ENCODE measurements at places on chromosomes 5 and 9. TPM values are rescaled to one million over a fixed set of nuclear protein-coding genes. Genes with fewer than 3 reads are reported as not detected.

DNA sequence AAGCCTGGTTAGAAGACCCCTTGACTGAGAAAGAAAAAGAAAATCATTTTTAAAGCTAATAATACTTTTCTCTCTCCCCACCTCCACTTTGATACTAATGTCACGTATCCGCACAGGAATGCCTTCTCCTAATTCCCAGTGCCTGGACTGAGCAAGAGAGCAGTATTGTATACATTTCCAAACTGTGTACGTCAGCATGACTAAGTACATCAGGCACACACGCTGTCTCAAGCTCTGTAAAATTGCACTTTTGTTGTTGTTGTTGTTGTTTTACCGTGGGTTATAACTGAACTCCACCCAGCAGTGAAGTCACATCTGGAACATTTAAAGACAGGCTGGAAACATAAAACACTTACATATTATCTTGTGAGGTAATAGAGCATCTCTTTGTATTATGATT lies 407.6 kb downstream of the DNAH5 start:
- no peak for DNase-seq

DNA sequence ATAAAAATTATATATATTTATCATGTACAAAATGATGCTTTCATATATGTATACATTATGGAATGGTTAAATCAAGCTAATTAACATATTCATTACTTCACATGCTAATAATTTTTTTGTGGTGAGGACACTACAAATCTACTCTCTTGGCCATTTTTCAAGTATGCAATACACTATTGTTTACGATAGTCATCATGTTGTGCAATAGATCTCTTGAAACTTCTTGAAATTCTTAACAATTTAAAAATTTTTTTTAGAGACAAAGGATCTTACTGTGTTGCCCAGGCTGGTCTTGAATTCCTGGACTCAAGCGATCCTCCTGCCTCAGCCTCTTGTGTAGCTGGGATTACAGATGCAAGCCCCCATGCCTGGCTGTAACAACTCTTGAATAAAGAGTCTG lies 45.2 kb upstream of the SHOC1 start:
- no peak for DNase-seq

GRCh38 chr9:104860263-104860662 lies 67.7 kb downstream of the ABCA1 start:
- no peak for DNase-seq

- DNase-seq, result no peak
Observed at GRCh38 chr5:8355981-8356380, 487.0 kb downstream of the MTRR start.

DNA sequence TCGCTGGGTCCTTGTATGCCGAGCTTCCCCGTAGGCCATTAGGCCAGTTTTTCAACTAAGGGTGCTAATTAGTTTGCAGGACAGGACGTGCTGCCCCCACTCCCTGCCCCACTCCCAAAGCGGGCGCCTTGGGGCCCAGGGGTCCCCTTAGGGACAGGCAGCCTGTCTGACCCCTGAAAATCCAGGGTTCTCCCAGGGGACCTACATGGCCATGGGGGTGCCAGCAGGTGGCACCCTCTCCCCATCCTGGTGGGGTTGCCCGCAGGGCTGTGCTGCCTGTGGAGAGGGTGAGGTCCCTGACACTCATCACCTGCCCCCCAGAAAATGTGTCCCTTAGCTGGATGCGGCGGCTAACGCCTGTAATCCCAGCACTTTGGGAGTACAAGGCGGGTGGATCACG lies 8.5 kb upstream of the CCDC187 start:
- DNase-seq, result no peak

GRCh38 chr5:118303296-118303695 lies 685.1 kb downstream of the DTWD2 start:
- no peak for DNase-seq

GRCh38 chr9:87389936-87390335 lies 107.7 kb upstream of the DAPK1 start:
- DNase-seq, result no peak

DNA sequence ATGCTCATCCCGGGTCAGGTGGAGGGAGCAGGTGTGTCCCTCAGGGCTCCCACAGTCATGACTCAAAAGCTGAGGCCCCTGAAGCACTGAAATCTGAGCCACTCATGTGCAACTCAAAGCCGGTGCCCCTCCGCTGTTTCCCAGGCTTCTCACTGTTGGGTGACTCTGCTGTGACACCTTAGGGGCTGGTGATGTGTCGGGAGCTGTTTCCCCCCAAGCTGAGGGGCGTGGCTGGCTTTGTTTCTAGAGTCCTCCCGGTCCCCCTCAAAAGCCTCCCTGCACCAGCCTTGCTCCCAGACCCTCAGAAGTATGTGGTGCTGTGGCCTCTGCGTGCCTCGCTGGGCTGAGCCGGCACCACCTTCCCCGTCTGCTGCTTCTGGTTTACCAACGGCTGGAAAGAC lies 39.7 kb downstream of the PLPP7 start:
- no peak for DNase-seq

DNA sequence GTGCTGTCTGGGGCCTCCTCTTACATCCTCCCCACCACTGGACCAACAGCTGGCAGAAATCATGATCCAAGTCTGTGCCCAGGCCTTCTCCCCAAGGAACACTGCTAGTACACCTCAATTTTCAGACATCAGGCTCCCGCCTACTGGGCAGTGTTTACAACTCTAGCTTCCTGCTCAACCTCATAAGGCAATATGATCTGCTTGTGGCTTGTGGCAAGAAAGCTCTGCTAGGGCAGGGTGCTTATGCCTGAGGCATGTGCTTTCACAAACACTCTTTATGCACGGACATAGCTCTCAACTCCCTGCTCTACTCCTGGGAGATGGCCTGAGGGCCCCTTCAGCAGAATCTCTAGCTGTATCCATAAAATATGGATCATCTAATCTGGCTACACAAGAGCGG lies 32.5 kb downstream of the SH3TC2 start:
- DNase-seq, result no peak

DNA sequence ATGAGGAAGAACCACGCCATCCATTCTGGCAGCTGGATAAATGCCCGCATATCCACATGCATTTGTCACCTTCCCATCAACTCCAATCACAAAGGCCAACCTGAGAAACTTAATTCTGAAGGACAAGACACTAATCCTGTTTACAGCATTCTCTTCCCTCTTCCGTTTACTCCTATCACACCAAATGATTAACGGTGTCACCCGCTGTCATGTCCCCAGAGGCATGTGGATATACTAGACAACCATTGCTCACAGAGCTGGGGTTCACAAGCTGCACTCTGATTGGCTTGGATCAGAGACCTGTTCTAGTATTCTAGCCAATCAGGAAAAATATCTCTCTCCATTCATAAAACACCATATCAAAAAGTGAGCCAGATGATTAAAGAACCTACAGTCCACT lies 3.6 kb downstream of the MACROH2A1 start:
- no peak for DNase-seq

GRCh38 chr5:156755421-156756087 lies 94.5 kb upstream of the PPP1R2B start:
- no peak for DNase-seq

GRCh38 chr5:23332650-23333251 lies 174.7 kb upstream of the PRDM9 start:
- no peak for DNase-seq

The CDO1 gene
- 25.4 TPM for total RNA-seq

The MOB3B gene
- total RNA-seq, result 16.1 TPM

The CETN3 gene
- 38.4 TPM for total RNA-seq

The CCNO gene
- total RNA-seq, result 0.41 TPM

The HMMR gene
- total RNA-seq, result 70.6 TPM
